Breast epithelium (tissue), 4 donors: ENCODE measurements at places on chromosomes 13 and 19.
A peak's percentile ranks its signal among the peaks of the same experiment; 100 is the strongest.

GRCh38 chr13:19685437-19685836 is 52.0 kb downstream of the MPHOSPH8 start:
- no peaks in the 10 kb centered on the region for H3K36me3 ChIP-seq
- no peak overlapping the region for H3K27ac ChIP-seq
- H3K4me1 ChIP-seq = no peaks in the 10 kb centered on the region
- no peak overlapping the region for H3K4me3 ChIP-seq
- no peak for DNase-seq
- H3K27me3 ChIP-seq = no peaks in the 10 kb centered on the region

DNA sequence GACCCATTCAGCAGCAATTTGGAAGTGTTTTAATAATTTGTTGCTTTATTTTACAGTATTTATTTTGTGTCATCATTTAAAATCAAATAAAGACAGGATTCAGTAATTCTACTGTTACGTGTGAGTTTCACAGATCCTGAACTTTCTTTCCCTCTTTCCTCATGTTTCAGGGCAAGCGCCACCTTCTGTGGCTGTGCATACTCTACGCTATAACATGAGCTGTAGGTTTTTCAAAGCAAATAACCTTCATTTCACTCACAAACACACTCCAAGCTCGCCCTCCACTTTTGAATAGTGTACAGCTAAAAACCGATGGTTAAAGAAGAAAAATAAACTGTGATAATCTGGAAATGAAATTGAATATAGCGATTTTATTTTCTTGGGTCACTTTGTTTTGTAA is 753.3 kb downstream of the OLFM4 start:
- H3K4me3 ChIP-seq = no peak overlapping the region
- H3K4me1 ChIP-seq = no peaks in the 10 kb centered on the region
- H3K27me3 ChIP-seq = no peaks in the 10 kb centered on the region
- no peaks in the 10 kb centered on the region for H3K36me3 ChIP-seq
- no peak for DNase-seq
- H3K27ac ChIP-seq = no peak overlapping the region

DNA sequence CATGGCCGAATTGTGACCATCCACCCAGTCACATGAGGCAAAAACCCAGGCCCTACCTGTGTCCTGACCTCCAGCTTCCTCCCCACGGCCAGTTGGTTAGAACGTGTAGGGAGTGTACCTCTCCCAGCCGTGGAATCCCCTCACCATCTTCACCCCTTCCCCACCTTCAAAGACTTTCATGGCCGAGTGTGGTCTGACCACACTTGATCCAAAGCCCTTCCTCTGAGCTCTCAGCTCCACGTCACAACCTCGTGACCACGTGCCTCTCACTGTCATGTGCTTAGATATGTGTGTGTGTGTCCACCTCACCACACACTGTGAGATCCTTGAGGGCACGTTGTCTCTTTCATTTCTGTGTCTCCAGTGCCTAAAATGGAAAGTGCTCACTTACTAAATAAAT is 48.6 kb upstream of the UBE2L5 start:
- H3K36me3 ChIP-seq = no peaks in the 10 kb centered on the region
- no peaks in the 10 kb centered on the region for H3K27me3 ChIP-seq
- no peak overlapping the region for H3K4me3 ChIP-seq
- DNase-seq = no peak
- H3K4me1 ChIP-seq = no peaks in the 10 kb centered on the region

GRCh38 chr13:40470660-40471059 is 195.8 kb downstream of the FOXO1 start:
- H3K4me3 ChIP-seq = no peak overlapping the region
- no peaks in the 10 kb centered on the region for H3K27me3 ChIP-seq
- DNase-seq = no peak
- peak overlapping the region; percentile 82 for H3K27ac ChIP-seq
